ENCODE measurements at places on chromosomes 11 and 22.

DNA sequence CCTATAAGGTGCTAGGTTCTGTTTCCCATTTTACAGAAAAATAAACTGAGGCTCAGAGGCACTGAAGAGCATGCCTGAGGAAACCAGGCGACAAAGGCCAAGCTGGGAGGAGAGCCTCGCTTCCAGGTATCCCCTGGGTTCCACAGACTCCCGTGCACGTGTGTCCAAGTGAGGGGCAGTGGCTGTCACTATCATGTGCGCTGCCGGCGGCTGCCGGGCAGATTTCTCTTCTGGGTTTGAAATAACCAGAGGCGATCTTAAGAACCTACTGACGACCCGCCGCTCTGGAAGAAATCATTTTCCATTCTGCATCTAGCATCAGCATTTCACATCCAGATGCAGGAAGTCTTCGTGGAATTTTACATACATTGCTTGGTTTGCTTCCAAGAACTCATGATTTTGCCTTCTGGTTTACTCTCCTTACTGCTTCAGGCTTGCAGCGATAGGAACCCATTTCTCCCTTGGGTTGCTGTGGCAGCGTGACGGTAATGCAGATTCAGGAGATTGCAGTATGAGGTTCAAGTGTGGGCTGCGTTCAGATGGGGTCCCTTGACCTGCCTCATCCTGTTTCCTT is 28.6 kb downstream of the ARHGAP8 start:
- DNase-seq: no peak

DNA sequence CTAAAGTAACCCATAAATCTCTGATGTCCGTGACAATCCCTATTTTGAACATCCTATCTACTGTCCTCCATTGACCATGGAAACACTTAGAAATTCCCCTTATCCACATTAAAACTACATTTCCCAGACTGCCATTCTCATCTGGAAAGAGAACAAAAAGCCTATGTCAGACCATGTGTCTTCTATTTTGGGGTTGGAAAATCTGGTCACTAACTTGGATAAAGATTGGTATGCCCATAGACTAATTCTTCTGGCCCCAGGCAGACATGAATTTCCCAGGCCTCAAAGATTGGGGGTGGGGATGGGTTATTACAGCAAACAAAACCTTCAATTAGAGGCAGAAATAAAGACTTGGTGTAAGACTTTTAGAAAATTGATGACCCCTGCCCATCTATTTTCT is 30.9 kb upstream of the CREB3L1 start:
- no peak for DNase-seq

- no peak for DNase-seq
Measured at GRCh38 chr22:39236321-39237317, 8.2 kb downstream of the PDGFB start.

- DNase-seq: no peak
Measured at GRCh38 chr22:44214764-44215163, 34.0 kb downstream of the PARVG start.

DNA sequence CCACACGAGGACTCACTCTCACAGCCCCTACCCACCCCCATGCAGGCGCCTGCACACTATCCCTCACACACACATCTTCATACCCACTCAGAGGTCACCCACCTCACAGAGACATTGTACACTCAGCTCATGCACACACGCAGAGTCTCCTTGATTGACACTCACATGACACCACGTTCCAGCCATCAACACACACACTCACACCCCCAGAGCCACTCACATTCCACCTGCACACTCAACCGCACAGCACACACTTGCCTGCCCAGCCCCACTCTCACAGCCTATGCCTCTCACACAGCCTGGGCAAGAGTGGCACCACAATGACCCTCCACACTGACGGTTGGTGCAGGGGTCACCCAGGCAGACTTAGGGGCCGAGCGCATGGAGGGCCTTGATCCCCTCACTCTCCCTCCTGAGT is 2.2 kb downstream of the SPI1 start:
- DNase-seq: no peak

- no peak for DNase-seq
Measured at GRCh38 chr11:110763249-110764011, 51.2 kb upstream of the ARHGAP20 start.

DNA sequence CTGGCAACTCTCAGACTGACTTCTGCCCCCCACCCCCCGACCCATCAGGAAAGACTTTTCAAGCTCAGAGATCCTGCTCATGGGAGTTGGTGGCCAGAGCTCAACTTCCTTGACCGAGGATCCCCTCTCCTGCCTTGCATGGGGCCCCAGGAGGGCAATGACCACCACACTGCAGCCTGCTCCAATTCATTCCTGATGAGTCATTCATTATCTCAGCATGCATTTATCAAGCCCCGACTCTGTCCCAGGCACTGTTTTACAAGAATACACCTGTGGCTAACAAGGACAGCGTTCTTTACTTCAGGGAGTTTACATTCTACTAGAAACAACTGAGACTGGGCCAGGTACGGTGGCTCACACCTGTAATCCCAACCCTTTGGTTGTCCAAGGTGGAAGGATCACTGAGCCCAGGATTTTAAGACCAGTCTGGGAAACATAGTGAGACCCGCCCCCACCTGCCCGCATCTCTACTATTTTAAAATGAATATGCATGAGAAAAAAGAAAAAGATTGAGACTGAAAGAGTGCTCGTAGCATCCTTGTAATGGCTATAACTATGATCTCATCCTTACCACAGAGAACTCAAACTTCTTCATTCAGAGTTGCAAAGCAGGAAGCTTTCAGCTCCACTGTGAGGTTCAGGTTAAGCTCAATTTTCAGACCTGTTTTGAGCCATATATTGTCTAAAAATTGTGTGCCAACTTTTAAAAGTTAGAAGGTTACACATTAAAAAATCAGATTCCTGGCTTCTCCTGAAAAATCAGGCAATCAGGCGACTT is 60.4 kb downstream of the FEZ1 start:
- no peak for DNase-seq

DNA sequence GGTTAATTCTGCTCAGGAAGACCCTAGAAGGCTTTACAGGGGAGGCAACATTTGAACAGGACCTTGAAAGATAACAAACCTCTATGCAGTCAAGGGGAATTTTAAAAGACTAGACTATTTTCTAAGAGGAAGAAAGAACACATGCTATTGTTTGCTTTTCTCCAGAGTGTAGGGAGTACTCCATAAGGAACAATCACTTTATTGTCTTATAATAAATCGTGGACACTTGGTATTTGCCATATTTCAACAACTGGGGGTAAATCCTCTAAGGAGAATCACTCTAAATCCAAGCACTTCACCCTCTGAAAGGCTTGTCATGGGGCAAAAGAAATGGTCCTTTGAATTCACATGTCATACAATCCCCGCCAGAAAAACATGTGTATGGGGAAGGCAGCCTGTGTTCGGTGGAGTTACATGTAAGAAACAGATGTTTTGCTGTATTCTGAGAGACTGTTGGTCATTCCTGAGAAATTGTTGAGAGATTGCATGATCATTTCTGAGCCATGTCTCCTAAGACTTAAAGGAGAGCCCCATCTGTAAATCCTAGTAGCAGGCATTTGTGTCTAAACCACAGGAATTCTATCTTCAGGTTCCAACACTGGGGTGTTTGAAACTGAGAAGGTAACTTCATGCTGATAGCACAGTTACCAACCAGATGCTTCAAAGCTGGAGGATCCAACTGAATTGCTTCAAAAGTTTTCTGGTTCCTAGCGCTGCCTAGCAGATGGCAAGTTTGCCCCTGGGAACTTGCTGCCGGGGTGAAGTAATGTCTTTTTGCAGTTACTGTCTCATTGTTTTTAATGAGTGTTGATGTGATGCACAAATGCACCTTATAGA is 66.8 kb downstream of the FZD4 start:
- DNase-seq: peak; percentile 55

DNA sequence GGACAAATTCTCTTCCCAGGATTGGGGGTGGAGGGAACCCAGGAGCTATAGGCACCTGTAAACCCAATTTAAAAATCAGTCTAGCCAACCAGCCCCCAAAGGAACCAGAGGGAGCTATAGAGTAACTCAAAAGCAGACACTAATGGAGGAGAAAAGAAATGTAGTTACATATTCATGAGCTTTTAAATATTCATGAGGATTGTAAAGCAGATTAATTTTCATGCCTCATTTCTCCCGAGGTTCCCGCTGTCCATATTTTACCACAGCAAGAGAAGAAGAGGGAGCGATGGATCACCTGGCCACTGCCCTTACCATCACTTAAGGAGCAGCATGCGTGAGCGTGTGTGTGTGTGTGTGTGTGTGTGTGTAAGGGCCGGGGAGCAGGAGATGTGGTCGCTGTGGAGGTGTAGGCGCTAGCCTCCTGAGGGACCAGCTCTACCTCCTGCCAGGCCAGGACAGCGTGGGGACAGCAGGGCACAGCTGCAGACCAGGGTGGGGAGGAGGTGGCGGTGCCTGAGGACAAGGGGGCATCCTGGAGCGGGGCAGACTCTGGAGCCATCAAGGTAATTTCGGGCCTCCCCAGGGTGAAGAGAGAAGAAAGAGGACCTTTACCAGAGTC is 100.7 kb upstream of the THY1 start:
- DNase-seq: no peak

GRCh38 chr11:40129266-40129665 is 1330.2 kb downstream of the LRRC4C start:
- DNase-seq: no peak

GRCh38 chr11:27485930-27486773 is 13.6 kb upstream of the LGR4 start:
- peak; percentile 22 for DNase-seq

GRCh38 chr11:65912845-65913244 is 6.0 kb downstream of the C11orf68 start:
- peak; percentile 94 for DNase-seq

DNA sequence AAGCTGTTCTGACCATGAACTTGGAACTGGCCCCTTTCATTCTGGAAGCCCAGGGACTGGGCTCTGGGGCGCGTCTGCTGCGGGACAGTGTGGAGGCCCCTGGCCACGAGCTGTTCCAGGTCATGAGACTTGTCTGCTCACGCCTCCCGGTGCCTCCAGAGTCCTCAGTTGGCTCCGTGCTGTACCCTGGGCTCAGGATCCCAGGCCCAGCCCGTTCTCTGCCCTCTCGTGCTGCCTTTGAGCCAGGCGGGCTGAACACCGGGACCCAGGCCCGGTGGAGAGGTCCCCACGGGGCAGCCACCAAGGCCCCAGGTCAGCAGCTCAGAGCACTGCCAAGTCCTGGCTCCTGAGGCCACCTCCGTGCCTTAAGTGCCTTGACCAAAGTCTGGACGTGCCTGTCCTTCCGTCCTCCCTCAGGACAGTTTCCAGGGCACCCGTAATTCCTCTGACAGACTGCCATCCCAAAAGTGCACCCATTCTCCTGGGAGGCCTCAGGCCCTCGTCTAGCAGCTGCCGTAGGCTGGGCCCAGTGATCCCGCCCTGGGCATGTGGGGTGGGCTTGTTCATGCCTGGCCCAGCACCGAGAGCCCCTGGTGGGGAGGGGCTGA is 36.3 kb upstream of the PPARA start:
- no peak for DNase-seq

DNA sequence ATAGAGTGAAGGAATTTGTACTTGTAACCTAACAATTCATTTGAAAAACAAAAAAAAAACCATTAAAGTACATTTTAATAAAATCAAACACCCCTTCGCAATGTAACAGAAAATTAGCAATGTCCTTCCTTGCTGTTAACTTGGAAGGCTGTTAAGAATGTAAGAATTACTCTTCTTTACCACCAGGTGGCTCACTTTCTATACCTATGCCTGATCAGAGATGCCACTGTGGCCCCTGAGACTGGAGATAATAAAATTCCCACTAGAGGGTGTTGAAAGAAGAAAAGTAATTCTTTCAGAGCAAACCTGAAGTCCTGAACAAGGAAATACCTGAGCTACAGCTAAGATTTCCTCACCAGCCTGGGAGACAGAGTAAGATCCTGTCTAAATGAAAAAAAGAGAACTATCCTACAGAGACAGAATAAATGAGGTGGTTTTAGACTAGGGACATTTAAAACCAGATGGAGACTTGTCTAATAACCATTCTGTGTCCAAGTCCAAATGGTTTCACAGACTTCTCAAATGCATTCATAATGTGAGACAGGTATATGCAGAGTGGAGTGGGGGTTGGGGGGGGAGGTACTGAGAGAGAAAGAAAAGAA is 1089.3 kb downstream of the FAM181B start:
- no peak for DNase-seq

DNA sequence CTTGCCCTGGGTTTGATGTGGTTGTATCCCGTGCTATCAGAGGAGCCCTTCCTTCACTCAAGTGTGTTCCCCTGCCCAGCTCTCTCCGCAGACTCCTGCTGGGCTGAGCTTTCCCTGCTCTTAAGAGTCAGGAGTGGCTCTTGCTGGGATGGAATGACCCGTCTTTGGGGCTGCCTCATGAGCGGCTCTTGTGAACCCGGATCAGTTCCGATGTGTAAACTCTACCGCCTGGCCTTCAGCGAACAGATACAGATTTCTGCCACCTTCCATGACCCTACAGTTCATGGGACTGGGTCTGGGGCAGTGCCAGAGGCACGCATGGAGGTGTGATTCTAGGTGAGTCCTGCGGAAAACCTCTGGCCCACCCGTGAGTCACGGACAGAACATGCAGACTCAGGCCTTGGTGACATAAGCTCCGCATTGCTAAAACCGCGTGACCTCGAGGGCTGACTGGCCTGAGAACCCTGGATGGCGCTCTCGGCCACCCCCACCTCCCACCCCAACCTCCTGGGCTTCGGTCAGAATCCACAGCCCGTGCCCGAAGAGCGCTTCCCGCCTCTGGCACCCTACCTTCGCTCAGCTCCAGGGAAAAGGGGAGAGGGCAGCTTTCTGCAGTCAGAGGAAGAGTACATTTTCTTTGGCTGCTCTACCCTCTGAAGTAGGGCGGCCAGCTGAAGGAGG is 1.3 kb upstream of the ZBTB16 start:
- DNase-seq: no peak

DNA sequence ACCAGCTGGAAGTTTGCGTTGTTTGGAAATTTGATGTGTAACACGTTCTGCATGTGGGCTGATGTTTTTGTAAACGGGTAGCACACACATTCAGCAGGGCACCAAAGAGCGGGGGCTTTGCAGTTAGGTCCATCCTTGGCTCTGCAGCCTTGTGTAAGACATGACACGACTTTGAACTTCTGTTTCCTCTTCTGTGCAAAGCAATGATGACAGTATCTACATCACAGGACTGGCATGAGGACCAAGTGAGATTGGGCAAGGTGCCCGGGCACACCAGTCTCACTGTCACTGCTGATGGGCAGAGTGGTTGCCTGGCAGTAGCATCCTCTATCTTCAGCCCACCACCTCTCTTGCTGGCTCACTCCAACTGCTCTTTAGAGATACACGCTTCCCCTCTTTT is 3.3 kb downstream of the TCN2 start:
- no peak for DNase-seq

DNA sequence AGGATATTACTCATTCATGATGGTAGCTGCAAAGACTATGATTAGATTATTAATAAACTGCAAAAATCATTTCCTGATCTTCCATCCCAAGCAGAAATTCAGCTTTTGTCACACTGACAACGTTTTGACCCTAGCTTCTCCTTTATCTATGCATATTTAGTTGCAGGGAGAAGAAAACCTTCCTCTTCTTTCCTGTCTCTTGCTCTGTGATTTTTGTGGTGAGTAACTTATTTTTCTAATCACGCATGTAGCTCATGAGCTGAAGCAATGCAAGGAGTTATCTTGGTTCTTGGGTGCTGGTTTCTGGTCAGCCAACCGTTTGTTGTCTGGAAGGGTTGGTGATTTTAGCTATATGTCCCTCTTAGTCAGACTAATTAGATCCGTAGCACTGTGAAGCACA is 56.4 kb downstream of the FDX1 start:
- no peak for DNase-seq

GRCh38 chr11:68302670-68303069 is 9.7 kb upstream of the LRP5 start:
- peak; percentile 42 for DNase-seq

GRCh38 chr11:70552167-70553150 is 154.1 kb downstream of the CTTN start:
- DNase-seq: no peak

- no peak for DNase-seq
Measured at GRCh38 chr22:35150183-35151107, 84.5 kb downstream of the ISX start.

All from NCI-H226 (cell line).